ENCODE measurements at places on chromosomes 7 and 10. TPM values are rescaled to one million over a fixed set of nuclear protein-coding genes. Genes with fewer than 3 reads are reported as not detected.

GRCh38 chr10:118698421-118698820, 56.3 kb downstream of the CACUL1 start:
- DNase-seq, result no peak

DNA sequence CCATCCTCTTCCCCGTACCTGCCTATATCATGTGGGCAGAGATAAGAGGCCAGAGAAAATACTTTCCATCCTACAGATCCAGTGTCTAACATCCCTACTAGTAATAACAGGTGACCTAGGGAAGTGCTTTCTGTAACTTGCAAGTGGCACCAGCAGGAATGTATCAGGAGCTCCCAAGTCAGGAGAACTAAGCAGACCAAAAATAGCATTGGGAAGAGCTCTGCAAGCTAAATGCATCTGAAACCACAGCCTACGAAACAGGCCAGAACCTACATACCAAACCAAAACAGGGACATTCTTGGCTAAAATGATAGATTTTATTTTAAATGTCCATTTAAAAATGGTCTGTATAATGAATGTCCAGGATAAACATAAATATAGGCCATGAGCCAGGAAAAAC, 680.8 kb downstream of the PHTF2 start:
- DNase-seq, result no peak

DNA sequence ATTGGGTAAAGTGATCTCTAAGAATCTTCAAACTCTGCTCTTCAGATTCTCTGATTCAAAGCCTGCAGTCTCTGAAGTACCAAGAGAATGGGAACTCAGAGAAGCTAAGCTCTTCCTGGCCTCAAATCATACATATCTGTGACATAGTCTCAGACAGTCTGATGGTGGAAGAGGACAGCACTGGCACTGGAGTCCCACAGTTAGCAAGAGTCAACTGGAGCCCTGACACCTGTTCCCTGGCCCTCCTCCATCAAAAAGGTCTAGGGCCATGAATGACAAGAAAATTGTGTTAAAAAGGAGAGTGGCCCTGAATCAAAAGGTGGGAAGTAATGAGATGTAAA, 37.7 kb downstream of the PRSS2 start:
- DNase-seq, result no peak

GRCh38 chr10:11165591-11166543, 148.2 kb downstream of the CELF2 start:
- DNase-seq, result no peak

DNA sequence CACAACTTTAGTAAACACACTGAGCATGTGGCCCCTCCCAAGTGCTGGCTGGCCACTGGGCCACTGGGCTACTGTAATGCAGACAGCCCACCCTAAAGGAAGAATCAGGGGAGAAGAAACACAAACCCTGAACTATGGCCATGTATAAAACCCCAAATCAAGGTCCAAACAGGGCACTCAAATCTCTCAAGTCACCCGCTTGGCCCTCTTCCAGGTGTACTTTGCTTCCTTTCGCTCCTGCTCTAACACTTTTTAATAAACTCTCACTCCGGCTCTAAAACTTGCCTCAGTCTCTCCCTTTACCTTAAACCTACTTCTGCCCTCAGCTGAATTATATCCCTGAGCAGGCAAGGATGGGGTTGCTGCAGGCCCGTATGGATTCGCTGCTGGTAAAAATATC, 72.6 kb downstream of the TPK1 start:
- DNase-seq, result no peak

DNA sequence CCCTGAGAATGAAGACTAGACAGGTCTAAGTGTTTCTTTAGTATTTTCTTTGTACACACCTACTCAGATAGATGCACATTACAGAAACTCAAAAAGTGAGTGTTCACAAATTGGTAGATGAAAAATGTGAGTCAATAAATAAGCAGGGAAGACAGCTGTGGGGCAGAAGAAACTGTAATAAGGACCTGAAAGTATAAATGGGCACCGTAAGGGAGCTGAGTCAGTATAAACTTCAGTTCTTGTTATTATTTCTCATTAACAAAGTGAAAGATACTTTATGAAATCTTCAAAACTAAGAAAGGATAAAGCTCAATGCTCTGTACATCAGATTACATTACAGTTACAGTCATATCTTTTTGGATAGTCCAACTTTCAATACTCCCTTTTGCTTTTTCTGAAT, 2.5 kb downstream of the MTPN start:
- DNase-seq, result no peak

- DNase-seq, result no peak
Observed at GRCh38 chr10:17162828-17163227, 33.2 kb upstream of the CUBN start.

- DNase-seq, result no peak
Observed at GRCh38 chr10:113520261-113520660, 32.6 kb upstream of the HABP2 start.

GRCh38 chr7:99096124-99096887, 47.6 kb downstream of the SMURF1 start:
- DNase-seq, result no peak

DNA sequence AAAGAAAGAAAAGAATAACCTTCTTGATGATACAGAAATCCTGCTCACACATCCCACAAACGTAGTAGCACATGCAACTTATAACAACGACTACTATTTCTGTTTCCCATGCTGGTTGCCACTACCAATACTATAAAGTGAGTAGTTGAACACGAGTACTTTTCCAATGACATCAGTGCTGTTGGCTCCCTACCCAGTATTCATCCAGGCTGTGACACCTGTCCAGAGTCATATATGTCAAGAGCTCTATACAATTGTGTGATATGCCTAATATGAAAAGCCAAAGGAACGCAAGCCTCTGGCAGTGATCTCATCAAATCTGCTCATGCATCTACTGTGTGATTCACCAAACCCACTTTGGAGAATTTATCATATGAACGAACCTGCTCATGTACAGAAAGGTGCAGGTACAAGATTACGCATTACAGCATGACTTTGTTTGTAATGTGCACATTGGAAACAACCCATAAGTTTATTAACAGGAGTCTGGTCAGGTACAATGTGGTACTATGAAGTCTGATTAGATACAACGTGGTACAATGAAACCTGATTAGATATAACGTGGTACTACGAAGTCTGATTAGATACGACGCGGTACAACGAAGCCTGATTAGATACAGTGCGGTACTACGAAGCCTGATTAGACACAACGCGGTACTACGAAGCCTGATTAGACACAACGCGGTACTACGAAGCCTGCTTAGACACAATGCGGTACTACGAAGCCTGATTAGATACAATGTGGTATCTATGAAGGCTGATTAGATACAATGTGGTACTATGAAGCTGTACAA, 5.8 kb upstream of the ITIH5 start:
- DNase-seq, result no peak

GRCh38 chr7:3143869-3144775, 100.5 kb upstream of the CARD11 start:
- no peak for DNase-seq

DNA sequence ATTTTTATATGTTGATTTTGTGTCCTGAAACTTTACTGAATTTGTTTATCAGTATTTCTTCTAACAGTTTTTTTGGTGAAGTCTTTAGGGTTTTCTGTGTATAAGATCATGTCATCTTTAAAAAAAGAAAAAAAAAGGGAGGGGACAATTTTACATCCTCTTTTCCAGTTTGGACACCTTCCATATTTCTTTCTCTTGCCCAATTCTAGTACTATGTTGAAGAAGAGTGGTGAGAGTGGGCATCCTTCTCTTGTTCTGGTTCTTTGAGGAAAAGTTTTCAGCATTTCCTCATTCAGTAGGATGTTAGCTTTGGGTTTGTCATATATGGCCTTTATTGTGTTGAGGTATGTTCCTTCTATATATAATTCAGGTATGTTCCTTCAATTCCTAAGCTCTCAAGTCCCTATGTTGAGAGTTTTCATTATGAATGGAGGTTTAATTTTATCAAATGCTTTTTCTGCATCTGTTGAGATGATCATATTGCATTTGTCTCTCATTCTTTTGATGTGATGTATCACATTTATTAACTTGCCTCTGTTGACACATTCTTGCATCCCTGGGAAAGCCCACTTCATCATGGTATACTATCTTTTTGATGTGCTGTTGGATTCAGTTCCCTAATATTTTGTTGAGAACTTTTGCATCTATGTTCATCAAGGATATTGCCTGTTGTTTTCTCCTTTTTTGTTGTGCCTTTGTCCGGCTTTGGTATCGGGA, 12.1 kb downstream of the TAS2R40 start:
- no peak for DNase-seq

DNA sequence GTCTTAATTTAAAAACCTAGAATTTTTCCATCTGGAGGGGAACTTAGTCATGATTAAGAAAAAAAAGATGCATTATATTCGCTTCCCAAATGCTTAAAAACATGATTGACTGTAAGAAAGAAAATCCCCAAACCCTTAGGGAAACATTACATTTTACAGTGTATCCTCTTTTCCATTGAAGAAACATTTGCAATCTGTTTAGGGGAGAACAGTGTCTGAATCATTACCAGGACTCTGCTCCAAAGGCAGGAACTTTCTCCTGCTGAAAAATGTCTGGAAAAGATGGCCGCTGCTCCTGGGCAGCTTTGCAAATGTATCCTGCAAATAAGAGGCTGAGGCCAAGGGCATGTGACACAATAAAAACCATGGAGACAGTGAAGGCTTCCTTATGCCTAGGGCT, 173.7 kb downstream of the BUB3 start:
- DNase-seq, result no peak

GRCh38 chr7:122717356-122718089, 14.8 kb upstream of the RNF148 start:
- DNase-seq, result no peak

DNA sequence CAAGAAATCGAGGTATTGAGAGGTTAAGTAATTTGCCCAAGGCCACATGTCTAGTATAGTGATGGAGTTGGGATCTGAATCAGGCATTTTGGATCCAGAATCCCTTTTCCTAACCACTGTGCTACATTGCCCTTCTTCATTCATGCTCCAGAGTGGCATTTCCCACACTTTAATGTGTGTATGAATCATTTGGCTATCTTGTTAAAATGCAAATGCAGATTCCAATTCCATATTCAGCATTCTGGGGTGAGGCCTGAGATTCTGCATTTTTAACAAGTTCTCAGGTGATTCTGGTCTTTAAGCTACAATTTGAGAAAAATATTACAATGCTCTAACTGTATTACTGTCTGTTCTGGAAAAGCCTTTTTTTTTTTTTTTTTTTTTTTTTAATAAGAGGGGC, 631.3 kb downstream of the PHTF2 start:
- no peak for DNase-seq

GRCh38 chr7:129642871-129643549, 31.5 kb downstream of the NRF1 start:
- no peak for DNase-seq

DNA sequence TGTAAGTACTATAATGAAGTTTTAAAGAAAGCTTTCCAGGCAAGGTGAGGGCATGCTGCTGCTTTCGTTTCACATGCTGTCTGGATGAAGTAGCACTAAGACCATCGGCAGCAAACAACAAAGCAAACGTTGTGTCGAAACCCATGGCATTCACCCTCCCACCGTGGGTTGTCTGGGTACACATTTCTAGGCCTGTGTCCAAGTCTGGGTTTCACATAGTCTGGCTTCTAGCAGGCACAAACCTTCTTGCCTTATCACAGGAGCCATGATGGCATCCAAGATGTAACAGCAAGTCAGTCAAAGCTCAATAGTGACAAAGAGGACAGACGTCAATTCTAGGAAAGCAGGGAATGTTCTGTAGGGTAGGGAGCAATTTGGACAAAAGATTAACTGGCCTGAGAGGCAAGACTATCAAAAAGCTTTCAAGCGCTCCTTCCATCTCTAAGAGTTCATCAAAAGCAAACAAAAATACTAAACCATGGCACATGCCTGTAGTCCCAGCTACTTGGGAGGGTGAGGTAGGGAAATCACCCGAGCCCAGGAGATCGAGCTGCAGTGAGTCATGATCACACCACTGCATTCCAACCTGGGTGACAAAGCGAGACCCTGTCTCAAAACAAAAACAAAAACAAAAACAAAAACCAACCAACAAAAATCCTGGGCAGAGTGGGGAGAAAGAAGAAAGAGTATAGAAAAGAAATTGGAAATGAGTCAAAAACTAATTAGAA, 42.7 kb downstream of the PAXIP1 start:
- no peak for DNase-seq

- DNase-seq, result no peak
Observed at GRCh38 chr7:95578299-95578855, 17.9 kb downstream of the PDK4 start.

- no peak for DNase-seq
Observed at GRCh38 chr10:77784856-77785255, 141.7 kb downstream of the DLG5 start.

GRCh38 chr7:40057292-40057691, 77.1 kb downstream of the MPLKIP start:
- no peak for DNase-seq

- no peak for DNase-seq
Observed at GRCh38 chr10:29603223-29603896, 31.4 kb downstream of the SVIL start.

GRCh38 chr10:132826524-132827422, 40.8 kb upstream of the NKX6-2 start:
- no peak for DNase-seq

DNA sequence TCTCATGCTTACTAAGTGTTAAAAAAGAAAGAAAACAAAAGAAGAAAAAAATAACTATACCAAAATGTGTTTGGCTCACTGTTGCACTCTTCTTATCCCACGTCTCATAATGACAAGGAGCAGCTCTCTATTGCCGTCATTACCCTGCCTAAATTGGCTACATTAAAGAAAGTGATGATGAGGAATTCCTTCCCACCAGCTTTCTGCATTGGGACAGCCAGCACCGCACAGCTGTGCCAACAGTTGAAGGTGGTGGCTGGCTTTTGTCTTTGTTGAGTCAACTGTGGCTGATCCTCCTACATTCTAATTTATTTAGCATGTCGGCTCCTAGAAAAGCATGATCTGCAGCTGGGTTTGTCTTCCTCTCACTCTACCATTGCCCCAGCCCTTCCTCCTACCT, 751.8 kb downstream of the KCNMA1 start:
- DNase-seq, result no peak

GALNT11 gene
- 51.8 TPM for polyA plus RNA-seq

FBH1 gene
- polyA plus RNA-seq, result 59.9 TPM

BRI3 gene
- polyA plus RNA-seq, result 92.5 TPM

ST8SIA6 gene
- polyA plus RNA-seq, result 2.6 TPM

ELFN1 gene
- polyA plus RNA-seq, result 17.3 TPM

CLEC2L gene
- 3.0 TPM for polyA plus RNA-seq

CBLL1 gene
- polyA plus RNA-seq, result 35.0 TPM

UBE2D4 gene
- polyA plus RNA-seq, result 20.7 TPM

TSPAN15 gene
- 9.8 TPM for polyA plus RNA-seq

OR13A1 gene
- polyA plus RNA-seq, result not detected

RINT1 gene
- 24.7 TPM for polyA plus RNA-seq

HABP2 gene
- polyA plus RNA-seq, result 0.41 TPM

FMC1 gene
- 22.7 TPM for polyA plus RNA-seq

ITPRID1 gene
- not detected for polyA plus RNA-seq

LIPM gene
- polyA plus RNA-seq, result not detected

COL17A1 gene
- polyA plus RNA-seq, result 0.49 TPM

All from left renal pelvis (tissue), 4 donors.